Left ventricle myocardium inferior (tissue), 1 donor: ENCODE measurements at places on chromosomes 16 and 17. TPM values are rescaled to one million over a fixed set of nuclear protein-coding genes. Genes with fewer than 3 reads are reported as not detected.

GRCh38 chr16:11076259-11077018 is 132.1 kb downstream of the CLEC16A start:
- H3K4me3 ChIP-seq: no peak overlapping the region
- no peaks in the 10 kb centered on the region for H3K27me3 ChIP-seq
- no peak overlapping the region for H3K27ac ChIP-seq
- H3K4me1 ChIP-seq: peaks cover 14% of the 10 kb centered on the region
- peaks cover 20% of the 10 kb centered on the region for H3K36me3 ChIP-seq
- no peak for DNase-seq

- no peak for DNase-seq
- H3K27me3 ChIP-seq: peaks cover 99% of the 10 kb centered on the region
- no peak overlapping the region for H3K27ac ChIP-seq
- H3K4me3 ChIP-seq: no peak overlapping the region
Observed at GRCh38 chr17:33730131-33730530, 437.0 kb upstream of the ASIC2 start.

GRCh38 chr16:3321816-3322215 is 16.5 kb downstream of the ZNF75A start:
- H3K27me3 ChIP-seq: no peaks in the 10 kb centered on the region
- no peak overlapping the region for H3K4me3 ChIP-seq
- no peak overlapping the region for H3K27ac ChIP-seq
- no peaks in the 10 kb centered on the region for H3K4me1 ChIP-seq

DNA sequence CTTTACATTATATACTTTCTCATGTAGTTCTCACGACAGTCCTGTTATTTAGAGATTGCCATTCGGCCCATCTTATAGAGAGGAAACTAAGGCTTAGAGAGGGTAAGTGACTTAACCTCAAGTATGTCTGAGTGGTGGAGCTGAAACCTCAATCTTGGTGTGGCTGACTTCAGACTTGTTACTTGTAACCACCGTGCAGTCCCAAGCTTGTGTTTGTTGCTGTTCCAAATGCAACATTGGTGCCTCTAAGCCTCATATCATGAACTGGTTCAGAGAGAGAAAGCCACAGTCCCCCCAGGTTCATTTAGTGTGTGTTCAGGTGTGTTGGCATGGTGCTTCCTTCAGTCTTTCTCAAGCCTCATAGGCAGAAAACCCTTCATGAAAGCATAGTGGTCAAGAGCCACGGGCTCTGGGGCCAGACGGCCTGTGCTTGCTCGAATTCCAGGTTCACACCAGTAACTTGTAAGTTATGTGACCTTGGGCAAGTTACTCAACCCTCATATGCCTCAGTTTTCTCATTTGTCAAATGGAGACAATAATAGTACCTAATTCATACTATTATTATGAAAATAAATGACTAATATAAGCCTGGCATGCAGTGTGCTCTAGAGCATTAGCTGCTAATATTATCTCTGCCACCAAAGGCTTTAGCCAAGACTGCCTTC is 39.9 kb downstream of the CDH1 start:
- H3K36me3 ChIP-seq: no peaks in the 10 kb centered on the region
- H3K4me1 ChIP-seq: no peaks in the 10 kb centered on the region
- no peak overlapping the region for H3K4me3 ChIP-seq
- DNase-seq: no peak
- H3K27ac ChIP-seq: no peak overlapping the region

DNA sequence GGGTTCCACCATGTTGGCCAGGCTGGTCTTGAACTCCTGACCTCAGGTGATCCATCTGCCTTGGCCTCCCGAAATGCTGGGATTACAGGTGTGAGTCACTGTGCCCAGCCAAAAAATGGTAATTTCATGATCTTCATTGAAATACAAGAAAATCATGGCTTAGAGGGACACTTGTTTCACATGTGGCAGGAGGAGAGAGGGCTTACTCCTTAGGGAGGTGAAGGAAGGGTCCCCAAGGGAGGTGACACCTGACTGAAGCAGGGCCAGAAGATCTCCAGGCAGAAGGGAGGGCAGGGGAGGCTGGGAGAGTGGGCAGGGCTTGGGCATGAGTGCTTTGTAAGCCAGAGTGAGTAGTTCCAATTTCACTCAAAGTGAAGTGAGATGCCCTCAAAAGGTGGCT is 20.0 kb upstream of the ITGAX start:
- DNase-seq: no peak
- H3K27ac ChIP-seq: no peak overlapping the region
- H3K27me3 ChIP-seq: peaks cover 81% of the 10 kb centered on the region
- no peaks in the 10 kb centered on the region for H3K36me3 ChIP-seq
- H3K4me3 ChIP-seq: no peak overlapping the region

GRCh38 chr17:47952171-47953021 is 5.3 kb downstream of the PRR15L start:
- no peak overlapping the region for H3K4me3 ChIP-seq
- no peak overlapping the region for H3K27ac ChIP-seq
- H3K4me1 ChIP-seq: peaks cover 19% of the 10 kb centered on the region
- DNase-seq: no peak

- no peak overlapping the region for H3K27ac ChIP-seq
- DNase-seq: no peak
- H3K36me3 ChIP-seq: peaks cover 40% of the 10 kb centered on the region
- H3K4me3 ChIP-seq: no peak overlapping the region
- H3K4me1 ChIP-seq: peaks cover 21% of the 10 kb centered on the region
- H3K27me3 ChIP-seq: peaks cover 53% of the 10 kb centered on the region
Observed at GRCh38 chr17:81537343-81537855, 9.2 kb downstream of the FSCN2 start.

The CEMP1 gene
- not detected for total RNA-seq

The HNF1B gene
- not detected for total RNA-seq
